Left renal pelvis (tissue), 4 donors: ENCODE measurements at places on chromosomes 13 and 19.

DNA sequence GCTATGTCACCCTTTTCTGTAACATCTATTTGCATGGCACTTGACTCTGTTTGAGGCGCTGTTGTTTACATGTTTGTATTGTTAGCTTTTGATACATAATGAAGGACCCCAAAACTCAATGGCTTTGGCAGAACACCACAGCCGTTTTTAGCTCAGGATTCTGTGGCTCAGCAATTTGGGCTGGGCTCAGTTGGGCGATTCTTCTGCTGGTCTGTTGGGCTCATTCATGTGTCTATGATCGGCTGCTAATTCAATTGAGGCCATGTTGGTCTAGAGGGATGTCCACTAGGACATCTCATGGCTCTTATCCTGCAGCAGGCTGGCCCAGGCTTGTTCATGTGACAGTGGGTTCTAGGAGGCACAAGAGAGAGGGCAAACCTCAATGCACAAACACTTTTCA, 33.9 kb downstream of the VSTM2B start:
- DNase-seq, result no peak

- no peak for DNase-seq
Observed at GRCh38 chr13:39811051-39811450, 155.6 kb downstream of the COG6 start.

GRCh38 chr19:35204799-35205732, 23.5 kb downstream of the FAM187B start:
- no peak for DNase-seq

DNA sequence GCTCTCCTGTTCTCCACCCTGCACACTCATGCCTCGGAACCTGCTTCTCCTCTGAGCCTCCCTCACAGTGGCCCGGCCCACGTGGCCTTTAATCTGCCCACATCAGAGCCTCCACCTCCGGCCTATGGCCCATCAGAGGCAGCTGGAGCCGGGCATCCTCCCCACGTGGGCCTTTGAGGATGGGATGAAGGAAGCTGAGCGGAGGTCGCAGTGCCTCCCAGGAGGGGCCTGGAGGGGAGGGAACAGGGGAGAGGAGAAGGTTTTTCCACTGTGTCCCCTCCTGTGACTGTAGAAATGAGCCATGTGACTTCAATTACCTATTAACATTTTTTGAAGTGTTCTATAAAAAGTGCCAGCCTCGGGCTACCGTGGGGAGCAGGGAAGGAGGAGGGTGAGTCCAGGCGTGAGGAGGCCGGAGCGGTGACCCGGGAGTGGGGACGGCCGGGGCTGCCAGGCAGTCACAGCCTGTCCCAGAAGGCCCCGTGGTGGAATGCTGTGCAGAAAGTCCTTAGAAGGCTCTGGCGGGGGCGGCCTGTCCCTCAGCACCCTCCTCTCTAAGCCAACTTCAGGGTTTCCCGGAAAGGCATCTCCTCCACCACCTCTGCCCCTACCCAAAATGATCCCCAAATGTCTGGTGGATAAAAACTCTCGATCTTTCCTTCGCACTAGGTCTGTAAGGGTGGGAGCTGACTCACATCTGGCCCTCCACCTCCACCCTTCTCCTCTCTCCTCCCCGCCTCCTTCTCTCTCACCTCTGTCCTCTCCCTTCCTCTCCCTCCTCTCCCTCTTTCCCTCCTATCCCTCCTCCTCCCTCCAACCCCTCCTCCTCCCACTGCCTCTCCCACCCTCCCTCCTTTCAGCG, 24.8 kb upstream of the SLC1A5 start:
- DNase-seq, result no peak

DNA sequence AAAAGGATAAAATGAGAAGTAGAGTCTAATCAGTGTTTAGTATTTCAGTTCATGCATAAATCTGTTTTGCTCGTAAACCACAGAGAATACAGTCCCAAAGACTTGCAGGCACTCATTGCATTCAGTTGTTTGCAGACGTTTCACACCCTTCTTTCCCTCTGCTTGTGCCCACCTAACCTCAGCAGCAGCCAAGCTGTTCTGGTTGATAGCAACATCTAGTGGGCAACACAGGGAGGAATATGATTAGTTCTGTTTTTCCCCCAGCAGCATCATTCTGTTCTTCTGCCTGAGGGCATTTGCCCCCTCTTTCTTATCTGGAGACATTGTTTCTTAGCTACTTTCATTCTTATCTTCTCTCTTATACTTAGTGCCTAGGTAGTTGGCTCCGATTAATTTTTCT, 135.6 kb downstream of the PAN3 start:
- DNase-seq, result no peak

DNA sequence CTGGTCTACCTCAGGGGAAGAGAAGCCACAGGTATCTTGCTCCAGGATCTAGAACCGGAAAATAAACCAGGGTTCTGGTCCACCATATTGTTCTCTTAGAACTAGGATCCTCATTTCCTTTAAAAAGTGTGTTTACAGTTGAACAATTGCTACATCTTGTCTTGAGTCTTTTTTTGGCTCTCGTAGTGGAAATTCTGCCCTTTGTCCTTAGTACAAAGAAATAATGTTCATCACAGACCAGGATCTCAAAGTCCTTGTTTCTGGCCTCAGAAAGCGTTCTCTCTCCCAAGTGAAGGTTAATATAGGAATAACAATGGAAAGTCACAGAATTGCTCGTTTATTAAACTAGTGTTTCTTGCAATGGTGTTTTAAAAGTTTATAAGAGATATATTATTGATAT, 20.8 kb downstream of the KLF2 start:
- no peak for DNase-seq

DNA sequence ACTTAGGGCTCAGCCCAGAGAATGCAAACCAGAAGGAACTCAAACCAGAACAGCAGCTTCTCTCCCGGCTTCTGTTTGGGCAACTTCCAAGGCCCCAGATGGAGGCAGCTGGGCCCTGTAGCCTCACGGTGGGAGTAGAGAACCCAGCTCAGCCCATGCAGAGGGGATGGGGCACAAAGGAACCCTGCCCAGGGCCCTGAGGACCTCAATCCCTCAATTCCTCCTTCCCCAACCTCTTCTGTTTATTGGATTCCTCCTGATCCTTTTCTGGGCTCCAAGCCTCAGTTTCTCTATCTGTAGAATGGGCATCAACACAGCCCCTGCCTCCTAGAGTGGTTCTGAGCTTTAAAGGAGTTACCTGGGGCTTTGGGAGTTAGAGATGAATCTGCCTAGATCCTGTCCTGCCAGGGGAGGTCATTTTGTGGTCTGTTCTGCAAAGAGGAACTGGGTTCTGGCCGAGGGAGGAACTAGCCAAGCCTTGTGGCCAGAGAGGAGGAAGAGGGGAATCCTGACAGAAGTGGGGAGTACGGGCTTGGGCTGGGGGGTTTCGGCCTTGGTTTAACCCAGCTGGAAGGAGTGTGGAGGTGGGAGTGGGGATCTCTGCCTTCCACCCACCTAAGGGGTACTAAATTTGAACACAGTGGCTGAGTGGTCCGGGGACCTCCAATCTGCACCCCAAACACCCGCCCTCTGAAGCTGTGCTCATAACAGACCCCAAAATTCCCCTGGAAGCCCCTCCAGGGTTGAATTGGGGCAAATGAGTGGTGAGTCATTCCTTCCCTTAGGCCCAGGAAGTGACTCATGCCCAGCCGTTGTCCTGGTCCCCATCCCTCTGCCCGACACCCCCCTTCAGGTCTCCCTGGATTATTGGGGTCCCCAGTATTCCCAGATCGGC, 2.7 kb downstream of the ADGRE5 start:
- DNase-seq, result no peak

DNA sequence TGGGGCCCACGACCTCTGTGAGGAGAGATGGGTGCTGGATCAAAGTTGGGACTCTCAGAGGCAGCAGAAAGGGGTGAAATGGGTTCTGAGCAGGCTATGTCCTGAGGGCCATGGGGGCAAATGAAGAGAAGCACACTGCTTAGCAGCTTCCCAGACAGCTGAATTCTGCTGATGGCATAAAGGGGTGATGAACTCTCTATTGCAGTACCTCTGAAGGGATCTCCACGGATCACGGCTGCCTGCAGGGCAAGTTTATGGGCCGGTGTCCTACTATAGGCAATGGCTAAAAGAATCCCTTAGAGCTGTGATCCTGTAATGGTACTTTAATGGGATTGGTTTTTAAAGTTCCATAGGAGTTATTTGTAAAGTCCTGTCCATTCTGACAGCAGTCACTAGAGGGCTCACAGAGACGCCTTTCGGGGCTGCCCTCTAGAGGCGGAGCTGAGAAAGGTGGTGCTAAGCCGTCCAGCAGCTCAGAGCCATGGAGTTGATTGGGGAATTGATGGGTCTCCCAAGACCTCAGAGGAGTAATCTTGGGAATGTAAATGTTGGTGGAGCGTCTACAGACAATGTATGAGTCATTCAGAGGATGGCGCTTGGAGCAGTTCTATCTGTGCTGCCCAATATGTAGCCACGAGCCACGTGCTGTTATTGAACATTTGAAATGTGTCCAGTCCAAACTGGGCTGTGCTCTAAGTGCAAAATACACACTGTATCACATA, 287.3 kb downstream of the COG6 start:
- no peak for DNase-seq

- no peak for DNase-seq
Observed at GRCh38 chr19:16327501-16327900, 2.9 kb downstream of the KLF2 start.
